ENCODE measurements at places on chromosomes 7 and 10.

- no peak for DNase-seq
These were observed 35.3 kb downstream of the RASGEF1A start for GRCh38 chr10:43231523-43232078.

DNA sequence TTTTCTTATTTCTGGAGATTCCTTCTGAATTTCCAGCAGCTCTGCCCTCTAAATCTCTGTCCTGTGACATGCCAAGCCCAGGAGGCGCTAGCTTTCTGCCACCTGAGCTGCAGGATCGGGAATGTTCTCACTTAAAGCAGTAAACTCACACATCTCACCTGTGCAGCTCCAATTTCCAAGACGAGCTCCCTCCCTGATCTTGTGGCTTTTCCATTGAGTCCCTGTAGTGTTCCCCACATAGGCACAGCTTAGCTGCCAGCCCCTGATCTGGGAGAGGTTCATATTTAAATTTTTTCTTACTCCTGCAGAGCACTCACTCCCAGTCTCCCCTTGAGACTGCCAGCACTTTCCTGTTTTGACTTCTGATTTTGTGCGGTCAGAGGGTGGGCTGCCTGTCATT lies 479.3 kb downstream of the GLRX3 start:
- DNase-seq = no peak

- DNase-seq = no peak
These were observed 45.3 kb downstream of the TACC2 start for GRCh38 chr10:122034149-122034756.

DNA sequence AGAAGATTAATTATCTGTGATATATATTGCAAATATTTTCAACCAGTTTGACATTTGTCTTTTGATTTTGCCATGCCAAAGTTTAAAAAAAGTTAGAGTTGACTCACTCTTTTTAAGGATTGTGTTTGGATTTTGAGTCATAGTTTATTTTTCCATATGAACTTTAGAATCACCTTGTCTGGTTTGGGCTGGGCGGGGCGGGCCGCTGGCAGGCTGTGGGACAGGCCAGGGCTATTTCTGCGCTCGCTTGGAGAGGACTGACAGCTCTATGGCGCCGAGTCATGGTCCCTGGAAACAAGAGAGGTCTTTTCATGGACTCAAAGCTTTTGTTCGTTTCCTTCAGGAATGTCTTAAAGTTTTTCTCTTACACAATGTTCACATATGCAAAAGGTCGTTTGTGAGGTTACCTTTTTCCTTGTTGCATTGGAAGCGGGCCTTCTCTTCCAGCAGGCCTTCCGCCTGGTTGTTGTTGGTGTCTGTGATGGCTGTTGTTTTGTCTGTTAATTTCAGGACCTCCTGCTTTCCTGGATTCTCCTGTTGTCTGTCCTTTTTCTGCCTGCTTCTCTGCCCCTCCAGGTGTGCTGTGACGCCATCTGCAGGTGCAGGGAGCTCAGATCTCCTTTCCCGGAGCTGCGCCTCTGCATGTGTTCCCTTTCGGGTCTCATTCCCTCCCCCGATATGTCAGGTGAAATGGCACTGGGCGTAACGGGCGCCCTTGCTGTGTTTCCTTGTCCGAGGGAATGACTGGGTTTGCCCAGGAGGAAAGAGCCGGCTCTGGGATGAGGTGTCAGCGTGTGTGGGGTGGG lies 53.8 kb downstream of the INPP5A start:
- no peak for DNase-seq

DNA sequence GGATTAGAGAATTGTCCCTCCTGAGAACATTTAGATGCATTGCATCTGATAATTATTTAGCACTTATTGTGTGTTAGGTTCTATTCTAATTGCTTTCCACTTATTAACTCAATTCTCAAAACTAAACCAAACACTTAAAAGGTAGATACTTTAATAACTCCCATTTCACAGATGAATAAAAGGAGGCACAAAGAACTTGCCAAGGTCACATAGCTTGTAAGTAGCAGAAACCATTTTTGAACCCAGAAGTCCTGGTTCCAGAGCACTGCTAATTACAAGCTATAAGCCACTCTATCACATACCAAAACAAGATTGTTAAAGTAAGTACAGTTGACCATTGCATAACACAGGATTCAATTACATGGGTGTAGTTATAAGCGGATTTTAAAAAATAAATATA lies 164.9 kb downstream of the CPED1 start:
- no peak for DNase-seq

- DNase-seq = no peak
These were observed 8.3 kb upstream of the ATP6V0E2 start for GRCh38 chr7:149865437-149865836.

DNA sequence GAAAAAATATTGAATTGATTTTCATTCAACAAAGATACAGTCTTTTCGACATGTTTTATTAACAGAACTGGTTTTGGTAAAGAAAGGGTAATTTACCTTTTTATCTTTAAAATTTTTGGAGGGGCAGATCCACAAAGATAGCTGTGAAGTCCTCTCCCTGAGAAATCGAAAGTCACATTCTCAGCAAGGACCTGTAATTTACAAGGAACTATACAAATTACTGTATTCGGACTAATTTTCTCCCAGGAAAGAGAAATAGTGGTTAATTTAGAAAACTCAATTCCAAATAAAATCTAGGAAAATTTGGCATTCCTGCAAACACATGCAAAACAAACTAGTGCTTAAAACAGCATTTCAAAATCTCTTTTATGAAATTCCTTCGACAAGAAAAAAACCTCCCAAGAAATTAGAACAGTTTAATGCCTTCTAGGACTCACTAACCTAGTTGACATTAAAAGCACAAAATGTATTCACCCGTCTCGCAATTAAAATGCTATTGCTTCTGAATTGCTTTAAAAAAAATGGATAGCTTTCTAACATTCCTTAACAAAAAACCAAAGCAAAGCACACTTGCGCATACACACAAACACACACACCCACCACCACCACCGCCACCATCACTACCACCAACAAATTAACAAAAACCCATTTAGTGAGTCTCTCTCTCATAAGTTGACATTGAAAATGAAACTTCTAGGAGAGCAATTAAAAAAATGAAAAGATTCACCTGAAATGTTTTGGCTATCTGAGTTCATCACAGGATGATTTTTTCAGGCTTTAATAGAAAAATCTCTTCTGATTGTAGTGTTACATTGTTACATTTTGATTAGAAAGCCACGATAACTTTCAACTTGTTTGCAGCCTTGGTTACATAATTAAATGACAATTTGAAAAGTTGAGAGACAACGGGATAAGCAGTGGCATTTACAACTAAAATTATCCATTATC lies 4.0 kb upstream of the NKX2-3 start:
- no peak for DNase-seq

DNA sequence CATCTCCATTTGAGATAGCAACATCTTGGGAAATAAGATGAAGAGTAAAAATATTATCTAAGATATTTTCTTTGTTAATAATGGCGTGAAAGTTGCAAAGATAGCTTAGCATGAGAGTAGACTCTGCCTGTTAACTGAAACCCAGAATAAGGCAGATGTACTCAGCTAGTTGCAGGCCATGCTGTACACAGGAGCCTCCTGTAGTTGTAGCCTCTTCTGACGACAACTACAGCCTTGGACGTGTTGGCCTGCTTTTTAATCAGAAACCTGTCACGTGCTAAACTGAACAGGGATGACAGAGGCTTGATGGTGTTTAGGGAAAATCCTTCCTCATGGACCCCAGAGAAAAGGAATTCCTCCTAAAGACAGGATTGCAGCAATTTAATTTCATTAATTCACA lies 155.1 kb upstream of the TMEM229A start:
- no peak for DNase-seq

- DNase-seq = no peak
These were observed 18.4 kb downstream of the TMEM273 start for GRCh38 chr10:49169776-49170175.
